ENCODE measurements at places on chromosomes 1 and 21.

- DNase-seq, result no peak
Observed at GRCh38 chr21:27047658-27048314, 80.9 kb upstream of the ADAMTS5 start.

DNA sequence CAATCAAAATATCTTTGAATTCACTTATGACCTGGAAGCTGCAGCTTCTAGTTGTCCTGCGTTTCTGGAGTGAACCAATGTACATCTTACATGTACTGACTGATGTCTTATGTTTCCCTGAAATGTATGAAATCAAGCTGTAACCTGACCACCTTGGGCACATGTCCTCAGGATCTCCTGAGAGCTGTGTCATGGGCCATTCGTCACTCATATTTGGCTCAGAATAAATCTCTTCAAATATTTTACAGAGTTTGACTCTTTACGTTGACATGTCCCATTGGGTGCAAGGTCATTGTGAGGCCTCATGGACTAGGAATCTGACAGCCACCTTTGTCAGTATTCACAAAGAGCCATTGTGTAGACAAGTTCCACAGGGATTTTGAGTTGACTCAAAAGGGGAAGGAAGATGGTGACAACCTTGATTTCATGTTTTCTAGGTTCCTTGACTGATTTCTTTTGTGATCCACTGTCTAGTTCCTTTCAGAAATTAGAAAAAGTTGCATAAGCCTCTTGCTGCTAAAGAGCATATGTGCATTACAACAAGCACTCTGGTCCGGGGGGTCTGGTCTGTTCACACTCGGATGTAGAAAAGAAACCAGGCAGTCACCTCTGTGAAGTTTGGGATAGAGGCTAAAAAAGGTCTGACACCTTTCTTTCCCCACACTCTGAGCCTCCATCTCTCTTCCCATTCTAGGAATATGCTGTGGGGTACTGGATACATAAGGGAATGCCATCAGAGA, 10.7 kb downstream of the CHI3L2 start:
- DNase-seq, result no peak

- DNase-seq, result no peak
Observed at GRCh38 chr1:109136766-109137165, 22.9 kb downstream of the ELAPOR1 start.

DNA sequence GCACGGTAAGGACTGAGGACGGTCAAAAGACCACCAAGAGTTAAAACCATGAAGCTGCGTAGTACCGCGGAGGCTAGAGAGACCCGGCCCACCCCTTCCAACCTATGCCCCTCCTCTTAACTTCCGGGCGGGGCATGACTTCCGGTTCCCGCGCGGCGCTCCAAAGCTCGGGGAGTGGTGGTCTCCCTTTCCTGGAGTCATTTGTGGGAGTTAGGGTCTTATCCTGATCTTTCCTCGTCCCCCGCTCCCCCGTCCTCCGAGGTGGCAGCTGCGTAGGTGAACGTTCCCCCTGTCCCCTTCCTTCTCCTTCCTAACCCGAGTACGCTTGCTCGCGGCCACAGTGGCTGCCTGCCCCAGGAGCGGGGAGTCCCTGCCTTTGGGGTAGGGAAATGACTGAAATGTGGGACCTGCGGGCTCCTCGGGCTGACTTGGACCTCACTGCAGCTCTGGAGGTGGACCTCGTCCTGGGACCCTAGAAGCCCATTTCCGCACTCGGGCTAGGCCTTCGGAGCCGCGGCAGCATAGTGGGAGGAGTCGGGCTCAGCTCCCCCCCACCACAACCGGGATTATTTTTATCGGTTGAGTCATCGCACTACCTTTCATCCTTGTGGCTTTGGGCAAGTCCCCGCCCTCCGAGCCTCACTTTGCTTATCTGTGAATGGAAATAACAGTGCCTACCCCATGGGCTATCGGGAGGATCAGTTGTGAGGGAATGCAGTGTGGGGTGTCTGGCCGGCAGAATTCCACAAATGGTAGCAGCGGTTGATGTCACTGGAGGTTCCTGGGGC, 24.1 kb downstream of the CELA3A start:
- peak; percentile 63 for DNase-seq

- no peak for DNase-seq
Observed at GRCh38 chr1:117473063-117473462, 105.8 kb downstream of the MAN1A2 start.

GRCh38 chr1:206101351-206102045, 15.7 kb downstream of the AVPR1B start:
- DNase-seq, result no peak

- no peak for DNase-seq
Observed at GRCh38 chr1:228393268-228393701, 13.3 kb downstream of the TRIM11 start.

DNA sequence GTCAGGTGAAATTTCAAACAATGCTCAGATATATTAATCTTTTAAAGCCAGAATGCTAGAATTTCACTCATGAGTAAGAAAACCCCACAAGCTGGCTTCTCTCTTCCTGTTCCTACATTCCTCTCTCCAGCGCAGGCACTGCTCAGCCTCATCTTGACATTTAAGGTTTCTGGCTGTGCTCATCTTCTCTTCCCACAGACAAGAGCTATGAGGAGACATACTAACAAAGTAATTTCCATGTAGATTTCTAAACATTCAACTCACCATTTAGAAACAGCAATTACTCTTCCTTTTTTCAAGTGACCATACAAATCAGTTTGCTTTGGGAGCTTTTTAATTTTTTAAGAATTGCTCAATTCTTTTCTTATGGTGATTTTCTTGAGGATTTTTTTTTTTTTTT, 7.8 kb upstream of the LRRC8D start:
- no peak for DNase-seq

GRCh38 chr21:41508415-41509144, 622 bp upstream of the TMPRSS2 start:
- DNase-seq, result no peak

DNA sequence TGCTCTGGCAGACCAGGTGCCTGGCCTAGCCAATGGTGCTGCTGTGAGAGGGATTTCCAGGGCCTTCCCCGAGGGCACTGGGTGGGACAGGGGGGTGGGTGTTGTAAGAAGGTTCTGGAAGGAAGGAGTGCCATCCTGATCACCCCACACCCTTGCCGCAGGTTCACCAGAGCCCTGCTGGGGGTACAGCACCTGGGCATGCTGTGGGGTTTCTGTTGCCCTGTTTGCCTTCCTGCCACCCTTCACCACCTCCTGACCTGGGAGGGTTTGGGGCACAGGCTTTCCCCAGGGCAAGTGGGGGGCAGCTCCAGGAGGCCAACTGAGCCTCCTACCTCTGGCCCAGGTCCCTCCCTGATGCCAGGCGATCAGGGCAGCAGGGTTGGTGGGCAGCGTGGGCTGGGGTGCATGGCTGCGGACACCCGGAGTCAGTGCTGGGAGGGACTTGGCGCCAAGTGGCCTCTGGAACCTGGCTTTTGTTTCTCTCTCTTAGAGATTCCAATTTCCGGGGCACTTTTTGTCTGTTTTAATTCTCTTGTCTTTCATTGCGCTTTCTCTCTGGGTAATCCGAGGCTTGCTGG, 318.8 kb downstream of the PTPRU start:
- no peak for DNase-seq

DNA sequence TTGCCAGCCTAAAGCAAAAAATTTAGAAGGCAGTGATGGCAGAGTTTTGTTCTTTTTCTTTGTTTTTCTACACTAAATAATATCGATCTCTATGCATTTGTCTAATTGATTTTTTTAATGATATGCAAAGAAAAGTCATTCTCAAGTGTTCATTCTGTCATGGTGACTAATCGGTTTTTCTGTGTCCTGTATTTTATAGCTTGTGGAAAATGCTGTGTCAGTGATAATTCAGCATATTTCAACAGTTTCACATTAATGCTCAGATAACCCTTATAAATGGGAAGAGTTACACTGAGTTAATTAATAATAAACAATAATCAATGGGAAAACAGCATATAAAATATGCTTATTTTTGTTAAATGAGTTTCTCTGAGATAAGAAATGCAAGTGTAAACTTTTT, 824.9 kb downstream of the AMY1C start:
- no peak for DNase-seq

GRCh38 chr1:99704356-99704816, 58.5 kb downstream of the PALMD start:
- no peak for DNase-seq
